Esophagus muscularis mucosa (tissue), 4 donors: ENCODE measurements at places on chromosomes 1 and 21. TPM values are rescaled to one million over a fixed set of nuclear protein-coding genes. Genes with fewer than 3 reads are reported as not detected.

BTG2 gene
- total RNA-seq = 135 TPM

GRCh38 chr1:32877211-32878110 lies 6.7 kb upstream of the FNDC5 start:
- DNase-seq = no peak

DNA sequence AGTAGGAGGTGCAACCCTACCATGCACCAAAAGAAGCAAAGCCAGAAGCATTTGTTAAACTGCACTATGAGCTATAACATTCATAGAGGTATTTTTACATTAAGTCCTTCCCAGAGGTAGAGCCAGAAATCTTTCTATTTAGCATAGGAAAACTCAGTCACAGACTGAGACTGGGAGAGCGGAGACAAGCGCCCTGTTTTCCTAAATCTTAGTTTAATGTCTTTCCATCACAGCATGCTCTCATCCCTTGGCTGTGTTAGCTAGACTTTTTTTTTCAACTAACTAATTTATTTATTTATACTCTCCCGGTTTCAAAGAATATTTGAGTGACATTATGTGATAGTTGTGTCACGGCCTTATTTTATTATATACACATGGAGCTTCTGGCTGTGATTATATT lies 304.1 kb downstream of the LMX1A start:
- peak; percentile 37 for DNase-seq

- DNase-seq = peak; percentile 84
Observed at GRCh38 chr1:152461544-152461943, 47.5 kb upstream of the CRNN start.

CACNA1E gene
- under 0.01 TPM for total RNA-seq

DNA sequence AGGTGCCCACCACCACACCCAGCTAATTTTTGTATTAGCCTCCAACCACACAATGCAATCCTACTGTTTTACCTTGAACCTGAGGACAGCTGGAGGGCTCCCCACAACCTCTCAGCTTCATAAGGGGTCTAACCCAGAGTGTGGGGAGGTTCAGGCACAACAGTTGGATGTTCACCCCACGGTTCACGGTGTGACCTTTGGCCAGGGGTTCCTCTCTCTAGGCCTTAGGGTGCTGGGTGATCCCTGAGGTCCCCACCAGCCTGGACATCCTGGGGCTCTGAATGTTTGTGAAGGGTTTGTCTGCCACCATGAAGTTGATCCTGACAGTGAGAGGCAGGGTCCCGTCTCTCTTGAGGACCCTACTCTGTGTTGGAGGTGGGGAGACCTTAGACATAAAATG lies 3.9 kb downstream of the ACOT11 start:
- DNase-seq = no peak

SPRR5 gene
- total RNA-seq = not detected

DNA sequence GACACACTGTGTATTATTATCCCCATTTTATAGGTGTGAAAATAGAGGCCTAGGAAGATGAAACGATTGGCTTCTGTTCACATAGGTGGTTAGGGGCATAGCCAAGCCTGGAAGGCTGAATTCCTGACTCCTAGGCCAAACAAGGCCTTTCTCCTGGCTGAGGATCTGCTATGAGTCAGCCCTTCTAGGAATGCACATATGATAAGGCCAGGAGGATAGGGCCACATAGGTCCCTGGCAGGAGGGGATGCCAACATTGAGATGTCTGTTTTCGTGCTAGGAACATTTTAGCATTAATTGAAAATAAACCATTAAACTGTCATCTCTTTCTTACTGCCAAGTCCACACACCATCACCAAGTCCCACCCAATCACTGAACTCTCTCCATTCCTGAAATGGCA lies 9.2 kb downstream of the CSMD2 start:
- no peak for DNase-seq

TMEM51 gene
- 12.4 TPM for total RNA-seq

PLA2G2C gene
- 0.40 TPM for total RNA-seq

DNA sequence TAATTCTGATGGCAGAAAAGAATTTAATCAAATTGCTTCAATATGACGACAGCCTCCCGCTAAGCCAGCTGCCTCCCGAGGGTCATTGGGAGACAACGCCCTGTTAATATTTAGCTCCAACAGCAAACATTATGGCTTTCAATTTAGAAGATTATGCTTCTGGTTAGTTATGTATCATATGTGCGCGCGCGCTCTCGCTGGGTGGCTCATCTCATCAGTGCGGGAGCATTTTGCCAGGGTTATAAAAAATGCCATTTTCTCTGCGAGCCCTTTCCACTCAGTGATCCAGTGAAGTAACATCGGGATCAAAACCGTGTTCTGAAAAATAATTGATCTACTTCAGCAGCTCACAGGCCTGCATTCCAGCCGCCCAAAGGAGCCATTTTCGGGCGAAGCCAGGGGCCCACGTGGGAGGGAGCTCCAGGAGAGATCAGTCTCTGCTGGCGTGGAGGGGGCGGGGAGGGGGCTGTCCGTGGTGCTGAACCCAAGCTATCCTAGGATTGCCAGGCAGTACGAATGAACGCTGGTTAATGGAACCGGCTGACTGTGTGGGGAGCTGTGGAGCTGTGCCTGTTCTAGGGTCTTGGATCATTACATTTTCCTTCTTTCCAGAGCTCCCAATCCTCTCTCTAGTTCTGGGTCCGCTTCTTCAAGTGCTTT lies 219.1 kb upstream of the ZC3H12A start:
- no peak for DNase-seq

LMNA gene
- total RNA-seq = 589 TPM

STIL gene
- total RNA-seq = 0.99 TPM

DNA sequence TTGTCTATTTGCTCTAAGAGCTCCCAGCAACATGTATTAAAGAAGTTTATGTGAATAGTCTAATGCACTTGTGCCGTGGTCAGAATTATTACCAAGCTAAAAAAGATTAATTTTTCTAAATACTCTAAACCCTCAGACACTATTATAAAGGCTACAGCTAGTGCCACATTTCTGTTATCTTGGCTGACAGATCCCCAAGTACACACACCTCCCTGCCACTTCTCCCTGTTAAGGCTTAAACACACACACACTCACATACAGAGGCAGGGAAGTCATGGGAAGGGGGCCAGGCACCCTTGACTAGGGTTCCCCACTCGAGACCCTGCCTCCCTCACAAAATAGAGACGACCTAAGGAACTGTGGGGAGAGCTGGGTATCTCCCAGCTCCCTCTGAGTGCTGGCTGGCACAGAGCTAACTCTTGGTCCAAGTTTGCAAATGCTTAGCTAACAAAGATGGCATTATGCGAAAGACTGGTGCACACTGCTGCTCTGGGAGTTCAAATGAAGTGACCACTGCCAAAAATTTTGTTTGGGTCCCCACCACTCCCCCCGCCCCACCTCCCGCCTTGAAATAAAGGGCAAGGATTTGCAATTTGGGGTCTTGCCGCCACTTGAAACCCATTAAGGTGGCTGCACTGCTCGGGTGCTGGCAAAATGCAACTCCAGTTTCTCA lies 9.8 kb downstream of the SSBP3 start:
- no peak for DNase-seq

GRCh38 chr1:97976801-97977200 lies 56.0 kb upstream of the DPYD start:
- no peak for DNase-seq

DNA sequence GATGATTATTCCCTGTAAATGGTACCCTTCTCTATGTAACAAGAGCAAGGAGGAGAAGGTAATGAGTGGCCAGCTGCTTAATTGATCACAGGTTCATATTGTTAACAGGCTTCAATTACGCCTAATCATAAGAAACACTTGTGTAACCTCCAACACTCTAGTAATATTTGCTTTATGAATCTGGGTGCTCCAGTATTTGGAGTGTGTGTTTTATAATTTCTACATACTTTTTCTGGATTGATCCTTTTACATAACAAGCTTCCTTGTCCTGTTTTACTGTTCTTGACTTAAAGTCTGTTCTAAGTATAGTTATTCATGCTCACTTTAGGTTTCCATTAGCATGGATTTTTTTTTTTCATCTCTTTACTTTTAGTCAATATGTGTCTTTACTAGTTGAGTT lies 984.2 kb downstream of the AMY1C start:
- DNase-seq = no peak

DNA sequence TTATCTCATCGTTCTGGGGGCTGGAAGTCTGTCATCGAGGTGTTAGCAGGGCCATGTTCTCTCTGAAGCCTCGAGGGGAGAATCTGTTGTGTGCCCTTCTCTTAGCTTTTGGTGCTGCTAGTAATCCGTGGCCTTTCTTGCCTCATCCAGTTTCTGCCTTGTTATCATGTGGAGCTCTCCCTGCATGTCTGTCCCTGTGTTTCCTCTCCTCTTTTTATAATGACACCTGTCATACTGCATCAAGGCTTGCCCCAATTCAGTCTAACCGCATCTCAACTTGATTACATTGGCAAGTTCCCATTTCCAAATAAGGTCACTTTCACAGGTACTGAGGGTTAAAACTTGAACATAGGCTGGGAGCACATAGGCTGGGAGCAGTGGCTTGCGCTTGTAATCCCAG lies 82.6 kb upstream of the CNIH3 start:
- DNase-seq = peak; percentile 42

SLC2A5 gene
- not detected for total RNA-seq

TXNIP gene
- total RNA-seq = 1,186 TPM

GRCh38 chr21:45386336-45386727 lies 18.6 kb upstream of the COL18A1 start:
- DNase-seq = no peak

DNA sequence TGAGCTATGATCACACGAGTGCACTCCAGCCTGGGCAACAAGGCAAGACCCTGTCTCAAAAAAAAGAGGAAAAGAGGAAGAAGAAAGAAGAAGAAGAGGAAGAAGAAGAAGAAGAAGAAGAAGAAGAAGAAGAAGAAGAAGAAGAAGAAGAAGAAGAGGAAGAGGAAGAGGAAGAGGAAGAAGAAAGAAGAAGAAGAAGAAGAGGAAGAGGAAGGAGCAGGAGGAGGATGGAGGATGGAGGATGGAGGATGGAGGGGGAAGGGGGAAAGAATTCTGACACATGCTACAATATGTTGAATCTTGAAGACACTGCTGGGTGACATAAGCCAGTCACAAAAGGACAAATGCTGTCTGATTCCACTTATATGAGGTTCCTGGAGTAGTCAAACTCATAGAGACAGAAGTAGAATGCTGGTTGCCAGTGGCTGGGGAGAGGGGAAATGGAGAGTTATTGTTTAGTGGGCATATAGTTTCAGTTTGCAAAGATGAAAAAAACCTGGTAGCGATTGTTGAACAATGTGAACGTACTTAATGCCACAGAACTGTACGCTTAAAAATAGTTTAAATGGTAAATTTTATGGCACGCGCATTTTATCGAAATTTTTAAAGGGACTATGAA lies 47.3 kb upstream of the COA6 start:
- no peak for DNase-seq

MSH4 gene
- total RNA-seq = 0.17 TPM

ZNF593OS gene
- total RNA-seq = not detected

GRCh38 chr21:35349376-35350080 lies 300.4 kb upstream of the RUNX1 start:
- DNase-seq = peak; percentile 21

DNA sequence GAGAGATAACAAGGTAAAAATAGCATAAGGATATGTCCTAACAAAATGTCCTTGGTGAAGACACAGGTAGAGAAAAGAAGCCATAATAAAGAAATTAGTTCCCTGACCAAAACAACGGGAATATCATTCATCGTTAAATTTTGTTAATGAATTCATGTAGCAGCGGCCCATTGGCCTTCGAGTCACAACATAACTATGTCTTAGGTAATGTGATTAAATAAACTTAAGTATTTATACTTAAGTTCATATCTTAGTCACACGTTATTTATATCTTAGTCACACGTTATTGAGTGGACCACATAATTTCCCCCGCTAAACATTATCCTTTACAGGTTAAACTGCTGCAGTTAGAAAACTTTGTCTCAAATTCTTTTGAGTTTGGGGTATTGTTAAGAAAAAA lies 1.2 kb downstream of the NEXN start:
- DNase-seq = no peak

EDEM3 gene
- total RNA-seq = 30.0 TPM

DNA sequence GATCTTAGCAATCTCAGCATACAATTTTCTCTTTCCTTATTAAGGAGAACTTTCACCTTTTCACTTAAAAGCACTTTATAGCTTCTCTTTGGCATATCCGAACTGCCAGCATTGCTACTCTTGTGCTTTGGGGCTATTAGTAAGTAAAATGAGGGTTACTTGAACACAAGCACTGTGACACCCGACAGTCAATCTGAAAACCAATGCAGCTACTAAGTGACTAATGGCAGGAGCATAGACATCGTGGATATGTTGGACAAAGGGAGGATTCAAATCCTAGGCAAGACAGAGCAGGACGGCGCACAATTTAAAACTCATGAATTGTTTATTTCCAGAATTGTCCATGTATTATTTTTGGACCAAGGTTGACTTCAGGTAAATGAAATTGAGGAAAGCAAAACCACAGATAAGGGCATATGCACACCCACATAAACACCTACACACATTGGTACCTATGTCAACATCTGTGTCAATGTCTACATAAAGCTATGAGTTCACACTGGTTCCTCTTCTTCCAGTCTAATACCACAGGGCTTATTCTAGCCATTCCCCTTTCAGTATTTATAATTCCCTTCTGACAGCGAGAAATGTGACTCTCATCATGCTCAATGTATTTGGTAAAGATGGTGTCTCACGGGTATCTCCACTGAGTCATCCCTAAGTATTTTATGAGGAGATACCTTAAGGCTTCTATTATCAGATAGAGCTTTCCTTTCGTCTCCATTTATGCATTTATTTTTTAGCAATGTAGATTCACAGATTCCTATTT lies 75.3 kb upstream of the RALGPS2 start:
- DNase-seq = no peak

GRCh38 chr1:32104127-32104526 lies 3.7 kb upstream of the KPNA6 start:
- no peak for DNase-seq

DNA sequence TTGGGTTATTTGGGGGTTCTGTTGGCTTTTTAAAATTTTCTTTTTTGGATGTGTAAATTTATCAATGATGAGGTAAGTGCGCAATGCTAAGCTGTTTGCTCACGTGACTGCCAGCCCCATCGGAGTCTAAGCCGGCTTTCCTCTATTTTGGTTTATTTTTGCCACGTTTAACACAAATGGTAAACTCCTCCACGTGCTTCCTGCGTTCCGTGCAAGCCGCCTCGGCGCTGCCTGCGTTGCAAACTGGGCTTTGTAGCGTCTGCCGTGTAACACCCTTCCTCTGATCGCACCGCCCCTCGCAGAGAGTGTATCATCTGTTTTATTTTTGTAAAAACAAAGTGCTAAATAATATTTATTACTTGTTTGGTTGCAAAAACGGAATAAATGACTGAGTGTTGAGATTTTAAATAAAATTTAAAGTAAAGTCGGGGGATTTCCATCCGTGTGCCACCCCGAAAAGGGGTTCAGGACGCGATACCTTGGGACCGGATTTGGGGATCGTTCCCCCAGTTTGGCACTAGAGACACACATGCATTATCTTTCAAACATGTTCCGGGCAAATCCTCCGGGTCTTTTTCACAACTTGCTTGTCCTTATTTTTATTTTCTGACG lies 3.1 kb downstream of the OLIG2 start:
- no peak for DNase-seq

BEND5 gene
- total RNA-seq = 3.7 TPM

DENND2C gene
- 2.3 TPM for total RNA-seq
